Karpas-422 (cell line): ENCODE measurements at places on chromosomes 11 and 22. TPM values are rescaled to one million over a fixed set of nuclear protein-coding genes. Genes with fewer than 3 reads are reported as not detected.

DNA sequence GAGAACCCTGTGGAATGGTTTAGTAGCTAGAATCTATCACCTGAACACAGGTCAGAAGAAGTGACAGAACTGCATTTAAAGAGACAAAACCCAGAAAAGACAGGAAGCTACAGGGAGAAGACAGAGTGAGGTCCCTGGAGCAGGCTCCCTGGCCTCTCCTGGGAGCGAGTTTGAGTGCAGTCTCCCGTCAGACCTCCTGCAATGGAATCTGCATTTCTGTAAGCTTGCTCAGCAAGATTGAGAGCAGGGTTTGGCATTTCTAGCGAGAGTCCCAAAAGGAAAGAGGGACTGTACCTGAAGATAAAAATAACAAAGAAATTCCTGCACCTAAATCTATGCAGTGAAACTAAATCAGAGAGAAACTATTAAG lies 74.2 kb downstream of the MORC2 start:
- H3K27ac ChIP-seq: no peak overlapping the region
- H3K27me3 ChIP-seq: no peaks in the 10 kb centered on the region
- no peaks in the 10 kb centered on the region for H3K36me3 ChIP-seq
- no peak overlapping the region for H3K4me3 ChIP-seq
- no peaks in the 10 kb centered on the region for H3K4me1 ChIP-seq

The NRIP3 gene
- total RNA-seq: not detected in 2 replicates

DNA sequence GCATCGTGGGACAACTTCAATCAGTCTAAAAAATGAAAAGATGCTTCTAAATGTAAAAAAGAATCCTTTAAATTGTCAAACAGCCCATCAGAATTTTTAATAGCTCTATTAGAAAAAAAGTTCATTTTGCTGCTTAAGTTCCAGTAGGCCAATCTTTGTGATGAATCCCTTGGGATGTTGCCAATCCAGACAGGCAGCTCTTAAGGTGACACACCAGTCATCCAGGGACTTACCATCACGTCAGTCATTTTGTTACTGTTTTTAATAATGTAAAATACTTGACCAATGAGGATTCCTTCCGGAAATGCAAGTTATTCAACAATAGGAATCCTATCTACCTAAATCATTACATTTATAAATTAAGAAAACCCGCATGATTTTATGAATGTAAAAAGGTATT lies 47.8 kb upstream of the TMEM45B start:
- no peak overlapping the region for H3K4me3 ChIP-seq
- DNase-seq: no peak
- no peaks in the 10 kb centered on the region for H3K36me3 ChIP-seq
- no peak overlapping the region for H3K27ac ChIP-seq

GRCh38 chr11:77425346-77425745 lies 48.5 kb downstream of the PAK1 start:
- H3K4me1 ChIP-seq: no peaks in the 10 kb centered on the region
- H3K27ac ChIP-seq: no peak overlapping the region
- no peak overlapping the region for H3K4me3 ChIP-seq
- no peak for DNase-seq
- no peaks in the 10 kb centered on the region for H3K36me3 ChIP-seq
- no peaks in the 10 kb centered on the region for H3K27me3 ChIP-seq

- H3K27me3 ChIP-seq: no peaks in the 10 kb centered on the region
- DNase-seq: no peak
Measured at GRCh38 chr11:63042596-63042995, 27.0 kb upstream of the SLC22A8 start.

The TTC36 gene
- not detected in 2 replicates for total RNA-seq

DNA sequence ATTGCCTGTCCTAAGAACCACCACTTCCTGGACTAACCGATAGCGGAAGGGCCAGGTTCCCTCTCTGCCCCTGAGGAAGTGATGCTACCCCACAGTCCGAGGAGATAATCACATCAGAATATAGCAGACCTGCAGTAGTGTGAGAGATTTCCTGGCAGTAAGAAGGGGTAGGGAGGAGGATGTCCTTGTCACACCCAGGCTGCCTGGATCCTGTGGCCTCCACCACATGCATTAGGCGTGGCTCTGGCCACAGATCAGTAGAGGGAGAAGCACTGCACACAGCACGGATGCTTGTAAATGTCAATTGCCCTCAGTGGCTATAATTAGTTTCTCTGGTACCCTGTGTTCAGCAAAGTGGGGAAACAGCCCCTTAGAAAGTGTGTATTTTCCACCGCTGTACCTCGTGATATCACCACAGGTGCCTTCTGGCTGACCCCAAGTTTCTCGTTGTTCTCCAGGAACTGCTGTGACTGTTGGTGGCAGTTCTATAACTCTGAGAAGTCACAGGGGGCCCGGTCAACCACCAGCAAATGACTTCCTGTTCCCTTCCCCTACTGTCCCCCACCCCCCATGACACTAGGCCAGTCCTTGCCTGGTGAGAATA lies 61.8 kb downstream of the UBASH3B start:
- DNase-seq: no peak
- no peaks in the 10 kb centered on the region for H3K27me3 ChIP-seq
- no peaks in the 10 kb centered on the region for H3K36me3 ChIP-seq

The MMP10 gene
- total RNA-seq: not detected in 2 replicates

- H3K4me3 ChIP-seq: no peak overlapping the region
- H3K4me1 ChIP-seq: no peaks in the 10 kb centered on the region
- no peaks in the 10 kb centered on the region for H3K36me3 ChIP-seq
- no peak overlapping the region for H3K27ac ChIP-seq
- no peaks in the 10 kb centered on the region for H3K27me3 ChIP-seq
Measured at GRCh38 chr11:64611176-64611575, 20.2 kb downstream of the SLC22A12 start.

The CCDC116 gene
- total RNA-seq: 0.11 and 1.3 TPM in 2 replicates

GRCh38 chr11:65424205-65425104 lies 1.9 kb downstream of the NEAT1 start:
- H3K27ac ChIP-seq: peak overlapping the region; percentile 97
- peak; percentile 78 for DNase-seq

GRCh38 chr11:35131886-35132285 lies 7.1 kb upstream of the CD44 start:
- no peak for DNase-seq
- no peak overlapping the region for H3K4me3 ChIP-seq
- no peaks in the 10 kb centered on the region for H3K27me3 ChIP-seq
- H3K36me3 ChIP-seq: no peaks in the 10 kb centered on the region
- H3K4me1 ChIP-seq: peaks cover 8% of the 10 kb centered on the region

The HMOX1 gene
- 1.3 and 1.8 TPM in 2 replicates for total RNA-seq

DNA sequence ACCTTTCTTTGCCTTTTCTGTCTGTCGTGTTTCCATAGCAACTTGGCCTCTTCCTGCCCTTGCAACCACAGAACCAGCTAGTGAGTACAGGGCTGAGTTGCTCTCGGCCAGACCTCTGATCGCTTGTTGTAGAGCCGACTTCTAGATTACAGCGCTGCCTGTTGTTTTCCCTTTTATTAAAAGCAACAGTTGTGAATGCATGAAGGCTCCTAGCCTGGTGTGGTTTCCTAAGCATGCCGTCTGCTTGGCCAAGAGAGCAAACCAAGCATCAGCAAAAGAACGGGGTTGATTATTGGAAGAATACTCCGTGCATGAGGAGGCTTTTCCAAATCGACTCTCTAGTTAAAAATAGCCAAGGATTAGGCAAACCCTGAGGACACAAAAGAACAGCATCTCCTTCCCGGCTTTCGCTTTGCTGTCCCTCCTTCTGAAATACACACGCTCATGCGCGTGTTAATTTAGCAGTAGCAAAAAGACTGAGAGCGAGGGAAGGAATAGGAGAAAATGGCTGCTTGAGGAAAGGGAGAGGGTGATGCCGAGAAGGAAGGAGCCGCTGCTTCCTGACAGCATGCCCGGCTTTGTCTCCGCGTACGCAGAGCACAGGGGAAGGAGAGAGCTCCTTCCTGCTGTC lies 71.5 kb upstream of the TTC12 start:
- peak; percentile 71 for DNase-seq
- H3K4me3 ChIP-seq: peak overlapping the region; percentile 57
- peak overlapping the region; percentile 74 for H3K27ac ChIP-seq
- peaks cover 84% of the 10 kb centered on the region for H3K4me1 ChIP-seq
- no peaks in the 10 kb centered on the region for H3K27me3 ChIP-seq
- no peaks in the 10 kb centered on the region for H3K36me3 ChIP-seq

DNA sequence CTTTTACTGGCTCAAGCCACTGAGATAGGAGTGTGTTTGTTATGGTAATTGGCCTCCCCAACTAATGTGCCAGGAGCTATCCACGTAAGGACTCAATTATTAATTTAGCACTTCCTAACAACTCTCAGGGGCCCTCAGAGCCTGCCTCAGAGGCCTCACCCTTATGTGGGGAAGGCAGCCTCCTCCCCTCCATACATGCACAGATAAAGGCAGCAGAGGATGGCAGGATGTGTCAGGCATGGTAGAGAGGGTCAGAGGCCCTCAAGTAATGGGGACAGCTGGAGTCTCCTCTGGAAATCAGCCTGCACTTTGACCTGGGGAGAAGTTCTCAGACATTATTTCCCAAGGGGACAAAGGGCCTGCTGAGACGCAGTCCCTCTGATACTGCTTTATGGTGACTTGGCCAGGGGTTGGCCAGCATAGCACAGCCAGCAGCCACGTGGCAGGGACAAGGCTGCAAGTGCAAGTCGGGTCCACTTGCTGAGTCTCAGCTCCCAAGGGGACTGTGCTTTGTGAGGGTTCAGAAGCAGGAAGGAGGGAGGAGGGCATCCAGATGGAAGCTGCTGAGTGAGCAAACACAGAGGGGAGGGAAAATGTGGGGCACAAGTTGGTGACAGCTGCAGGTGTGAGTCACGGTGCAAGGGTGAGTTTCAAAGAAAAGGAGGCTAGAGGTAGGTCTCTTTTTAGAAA lies 17.0 kb downstream of the MOGAT2 start:
- H3K4me1 ChIP-seq: peaks cover 4% of the 10 kb centered on the region; the same call in 1 of the 2 replicates
- H3K27me3 ChIP-seq: no peaks in the 10 kb centered on the region
- no peak overlapping the region for H3K27ac ChIP-seq
- no peaks in the 10 kb centered on the region for H3K36me3 ChIP-seq

DNA sequence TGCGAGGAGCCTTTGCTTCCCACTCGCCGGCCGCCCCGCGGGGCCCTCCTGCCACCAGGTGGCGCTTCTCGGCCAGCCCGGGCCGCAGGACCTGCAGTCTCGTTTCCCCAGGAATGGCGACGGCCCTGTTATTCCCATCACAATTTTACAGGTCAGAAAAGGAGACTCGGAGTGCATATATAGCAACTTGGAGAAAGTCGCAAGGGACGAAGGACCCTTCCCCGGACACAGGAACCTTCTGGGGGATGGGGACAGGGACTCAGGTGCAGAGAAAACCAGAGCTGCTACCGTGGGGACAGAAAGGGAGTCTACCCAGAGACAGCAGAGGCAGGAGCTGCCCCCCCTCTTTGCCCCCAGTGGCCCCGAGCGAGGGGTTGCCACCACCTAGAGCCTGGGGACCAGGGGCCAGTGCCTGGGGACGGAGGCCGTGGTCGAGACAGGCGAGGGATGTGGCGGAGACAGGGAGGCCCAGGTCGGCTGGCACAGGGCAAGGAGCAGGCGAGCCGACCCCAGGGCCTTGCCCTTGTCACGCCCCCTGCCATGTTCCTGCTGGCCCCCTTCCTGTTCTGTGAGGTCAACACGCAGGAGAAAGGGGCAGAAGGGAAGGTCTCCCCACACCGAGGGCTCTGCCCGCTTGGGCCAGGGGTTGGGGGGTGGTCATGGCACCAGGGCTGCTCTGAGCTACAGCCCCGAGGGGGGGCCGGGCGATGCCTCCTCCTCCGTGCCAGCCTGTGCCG lies 3.5 kb upstream of the KRTAP5-6 start:
- H3K4me1 ChIP-seq: peaks cover 7% of the 10 kb centered on the region
- no peaks in the 10 kb centered on the region for H3K27me3 ChIP-seq
- H3K4me3 ChIP-seq: peak overlapping the region; percentile 55; the same call in 1 of the 2 replicates
- no peak overlapping the region for H3K27ac ChIP-seq

DNA sequence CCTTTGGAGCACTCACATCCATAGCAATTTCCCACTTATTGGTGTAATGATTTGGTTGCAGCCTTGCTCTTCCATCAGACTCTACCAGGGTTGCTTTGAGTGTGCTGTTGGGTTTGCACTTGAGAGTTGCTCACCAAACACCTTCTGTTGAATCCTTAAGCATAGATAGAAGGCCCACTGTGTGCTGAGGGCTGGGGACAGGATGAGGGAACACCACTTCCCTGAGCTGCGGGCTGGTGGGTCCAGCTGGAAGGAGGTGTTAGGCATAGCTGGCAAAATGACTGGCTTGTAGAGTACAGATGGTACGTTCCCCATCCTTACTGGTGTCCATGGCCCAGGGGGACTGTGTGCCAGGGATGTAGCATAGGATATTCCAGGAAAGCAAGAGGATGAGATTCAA lies 3.9 kb downstream of the PRDM11 start:
- H3K4me3 ChIP-seq: no peak overlapping the region
- no peaks in the 10 kb centered on the region for H3K36me3 ChIP-seq
- H3K27me3 ChIP-seq: no peaks in the 10 kb centered on the region
- H3K4me1 ChIP-seq: peaks cover 16% of the 10 kb centered on the region

DNA sequence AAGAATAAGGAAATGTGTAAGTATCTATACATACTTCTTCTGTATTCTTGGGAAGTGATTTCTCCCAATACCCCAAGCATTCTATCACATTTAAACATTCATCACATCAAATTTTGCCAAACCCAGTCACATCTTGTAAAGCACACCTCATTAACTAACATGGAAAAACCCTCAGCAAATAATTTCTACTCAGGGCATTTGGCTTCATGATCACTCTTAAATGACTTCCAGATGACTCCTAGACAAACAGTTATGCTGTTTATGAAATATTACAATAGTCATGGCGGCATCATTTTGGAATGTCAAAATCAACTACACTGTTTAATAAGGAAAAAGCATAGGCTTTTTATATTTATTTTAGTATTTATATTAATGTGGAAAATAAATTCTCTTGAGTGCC lies 47.3 kb upstream of the CCDC34 start:
- no peaks in the 10 kb centered on the region for H3K4me1 ChIP-seq
- H3K4me3 ChIP-seq: no peak overlapping the region
- no peaks in the 10 kb centered on the region; the same call in 1 of the 2 replicates for H3K27me3 ChIP-seq
- no peak overlapping the region for H3K27ac ChIP-seq
- peak; percentile 31 for DNase-seq
- no peaks in the 10 kb centered on the region for H3K36me3 ChIP-seq

DNA sequence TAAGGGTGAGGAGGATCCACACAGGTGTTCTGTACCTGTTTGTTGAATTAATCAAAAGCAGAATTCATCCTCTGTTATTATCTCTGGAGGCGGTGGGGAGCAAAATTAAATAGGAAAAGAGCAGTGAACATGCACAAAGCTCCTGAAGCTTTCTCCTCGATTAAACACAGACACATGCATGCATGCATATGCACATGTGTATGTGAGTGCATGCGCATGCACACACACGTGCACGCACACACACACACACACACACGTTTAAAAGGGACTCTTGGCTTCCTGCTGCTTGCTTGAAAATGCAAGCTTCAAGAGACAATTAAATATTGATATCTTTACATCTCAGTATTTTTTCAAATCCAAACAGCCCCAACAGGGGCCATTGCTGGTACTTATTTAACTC lies 462.1 kb downstream of the BUD13 start:
- H3K36me3 ChIP-seq: no peaks in the 10 kb centered on the region
- no peaks in the 10 kb centered on the region for H3K4me1 ChIP-seq
- H3K27ac ChIP-seq: no peak overlapping the region
- no peaks in the 10 kb centered on the region for H3K27me3 ChIP-seq
- DNase-seq: no peak
